Left ventricle myocardium inferior (tissue), 1 donor: ENCODE measurements at places on chromosomes 3 and 15. TPM values are rescaled to one million over a fixed set of nuclear protein-coding genes. Genes with fewer than 3 reads are reported as not detected.

GRCh38 chr15:70125605-70126004 is 27.9 kb upstream of the TLE3 start:
- DNase-seq: no peak

DNA sequence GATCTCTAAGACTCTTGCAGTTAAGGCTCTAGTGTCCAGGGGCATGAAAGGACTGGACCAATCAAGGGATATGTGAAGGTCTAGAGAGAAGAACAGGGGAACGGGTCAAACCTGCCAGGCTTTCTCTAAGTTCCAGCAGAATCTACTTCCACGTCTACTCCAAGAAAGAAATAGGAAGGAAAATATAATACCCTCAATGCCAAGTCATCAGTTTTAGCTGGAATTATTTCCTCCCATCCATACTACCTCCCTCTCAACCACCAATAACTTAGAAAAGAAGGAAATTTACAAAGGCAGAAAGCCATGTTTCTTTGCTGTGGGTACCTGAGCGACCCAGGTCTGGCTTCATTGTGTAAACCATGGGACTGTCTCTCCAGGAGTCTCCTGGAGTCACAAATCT is 7.8 kb downstream of the SHC4 start:
- no peak for DNase-seq

GRCh38 chr3:119810018-119810435 is 28.1 kb downstream of the NR1I2 start:
- peak; percentile 23 for DNase-seq

GRCh38 chr15:33218071-33218491 is 23.6 kb upstream of the FMN1 start:
- no peak for DNase-seq

- DNase-seq: no peak
Measured at GRCh38 chr3:134822090-134822489, 27.0 kb downstream of the EPHB1 start.

GRCh38 chr15:65020419-65020818 is 9.0 kb downstream of the MTFMT start:
- DNase-seq: no peak

DNA sequence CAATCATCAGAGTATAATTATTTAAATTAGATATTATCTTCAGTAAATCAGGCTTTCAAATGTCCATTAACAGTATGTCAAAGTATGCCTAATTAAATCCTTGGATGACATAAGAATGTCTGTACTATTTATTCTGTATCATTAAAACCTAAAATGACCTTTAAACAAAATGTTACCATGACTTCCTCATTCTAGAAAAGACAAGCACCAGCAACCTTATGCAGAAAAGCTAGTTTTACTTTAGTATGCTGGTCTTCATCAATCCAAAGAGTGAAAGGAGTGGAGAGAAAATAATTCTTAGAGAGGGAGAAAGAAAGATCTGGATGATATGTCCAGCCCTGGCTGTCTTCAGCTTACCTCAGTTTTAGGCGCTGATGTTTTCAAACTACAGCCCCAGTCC is 140.1 kb upstream of the UBE2E2 start:
- no peak for DNase-seq

GRCh38 chr15:96544162-96544756 is 213.8 kb downstream of the NR2F2 start:
- no peak for DNase-seq

DNA sequence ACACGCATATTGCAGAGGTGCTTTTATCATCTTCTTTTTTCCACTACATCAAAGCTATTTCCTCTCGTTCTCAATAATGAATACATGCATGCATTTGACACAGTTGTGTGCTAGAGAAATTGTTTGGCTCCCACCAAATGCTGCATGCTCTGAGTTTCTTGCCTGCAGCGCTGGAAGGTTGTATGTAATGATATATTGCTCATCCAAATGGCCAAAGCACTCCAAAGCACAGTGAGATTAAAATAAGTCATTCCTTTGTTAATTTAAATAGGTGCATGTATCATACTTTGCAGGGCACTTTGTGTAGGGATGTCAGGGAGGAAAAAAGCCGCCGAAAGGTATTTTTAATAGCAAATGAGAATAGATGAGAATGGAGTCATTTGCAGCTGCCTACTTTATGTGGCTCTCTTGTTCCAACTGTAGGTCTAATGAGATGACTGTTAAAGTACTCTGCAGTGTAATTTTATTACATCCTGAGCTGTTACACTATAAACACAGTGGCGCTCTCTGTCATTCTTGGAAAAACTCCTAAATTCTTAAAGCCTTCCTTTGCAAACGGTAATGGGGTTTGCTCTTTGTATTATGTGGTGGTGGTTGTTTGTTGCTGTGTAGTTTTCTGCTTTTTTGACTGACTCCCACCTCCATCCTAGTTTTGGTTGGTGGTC is 56.9 kb upstream of the SKOR1 start:
- DNase-seq: no peak

IP6K2 gene
- total RNA-seq: 23.5 TPM

KIF9 gene
- 13.5 TPM for total RNA-seq

EFCAB12 gene
- not detected for total RNA-seq

TM6SF1 gene
- total RNA-seq: 4.7 TPM
